ENCODE measurements at places on chromosomes 4 and X. TPM values are rescaled to one million over a fixed set of nuclear protein-coding genes. Genes with fewer than 3 reads are reported as not detected.

TRAM1L1 gene
- 4.3 TPM for total RNA-seq

TXK gene
- total RNA-seq = 3.0 TPM

DNA sequence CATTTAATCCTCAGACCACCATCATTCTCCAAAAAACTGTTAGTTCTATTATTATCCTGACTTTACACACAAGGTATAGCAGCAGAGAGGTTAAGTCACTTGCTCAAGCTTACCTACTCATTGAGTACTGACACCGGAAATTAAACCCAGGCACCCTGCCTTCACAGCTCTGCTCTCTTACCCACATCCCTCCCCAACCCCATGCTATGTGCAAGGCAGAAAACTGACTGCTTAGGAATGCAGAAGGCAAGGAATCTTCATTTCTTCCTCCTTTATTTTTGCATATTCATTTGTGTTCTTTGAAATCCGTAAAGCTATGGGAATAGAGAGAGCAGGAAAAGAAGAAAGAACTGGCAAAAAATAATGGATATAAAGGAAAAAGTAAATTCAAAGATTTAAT is 261.8 kb downstream of the PAPSS1 start:
- H3K27ac ChIP-seq = no peak overlapping the region
- H3K36me3 ChIP-seq = no peaks in the 10 kb centered on the region
- H3K4me1 ChIP-seq = peaks cover 4% of the 10 kb centered on the region

DNA sequence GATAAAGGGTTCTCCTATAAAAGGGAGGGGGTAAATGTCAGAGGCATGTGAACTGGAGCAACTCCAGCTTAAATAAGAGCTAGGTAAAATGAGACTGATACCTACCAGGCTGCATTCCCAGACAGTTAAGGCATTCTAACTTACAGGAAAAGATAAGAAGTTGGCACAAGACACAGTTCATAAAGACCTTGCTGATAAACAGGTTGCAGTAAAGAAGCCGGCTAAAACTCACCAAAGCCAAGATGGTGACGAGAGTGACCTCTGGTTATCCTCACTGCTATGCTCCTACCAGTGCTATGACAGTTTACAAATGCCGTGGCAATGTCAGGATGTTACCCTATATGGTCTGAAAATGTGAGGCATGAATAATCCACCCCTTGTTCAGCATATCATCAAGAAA is 13.1 kb upstream of the SULT1B1 start:
- peaks cover 3% of the 10 kb centered on the region for H3K36me3 ChIP-seq
- H3K27ac ChIP-seq = no peak overlapping the region
- no peak overlapping the region for H3K4me3 ChIP-seq

GRCh38 chr4:79922011-79922410 is 151.0 kb downstream of the ANTXR2 start:
- H3K27ac ChIP-seq = no peak overlapping the region
- DNase-seq = no peak
- no peak overlapping the region for H3K4me3 ChIP-seq
- peaks cover 4% of the 10 kb centered on the region for H3K4me1 ChIP-seq

DNA sequence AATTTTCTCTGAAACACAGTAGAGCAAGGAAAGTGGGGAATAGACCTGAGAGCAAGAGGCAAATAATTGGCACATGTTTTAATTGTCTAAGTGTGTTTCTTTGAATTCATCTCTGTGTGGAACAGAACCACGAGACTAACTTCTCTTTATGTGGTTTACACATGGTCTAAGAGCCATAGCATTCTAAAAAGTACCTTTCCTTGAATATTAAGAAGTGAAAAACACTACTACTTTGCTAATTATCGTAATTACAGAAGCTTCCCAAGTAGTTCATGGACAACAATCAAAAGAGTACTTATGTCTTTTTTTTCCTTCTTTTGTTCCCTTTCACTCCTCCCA is 2.9 kb upstream of the CYBB start:
- H3K4me1 ChIP-seq = peaks cover 3% of the 10 kb centered on the region
- H3K27ac ChIP-seq = no peak overlapping the region
- no peaks in the 10 kb centered on the region for H3K27me3 ChIP-seq
- no peak overlapping the region for H3K4me3 ChIP-seq

DNA sequence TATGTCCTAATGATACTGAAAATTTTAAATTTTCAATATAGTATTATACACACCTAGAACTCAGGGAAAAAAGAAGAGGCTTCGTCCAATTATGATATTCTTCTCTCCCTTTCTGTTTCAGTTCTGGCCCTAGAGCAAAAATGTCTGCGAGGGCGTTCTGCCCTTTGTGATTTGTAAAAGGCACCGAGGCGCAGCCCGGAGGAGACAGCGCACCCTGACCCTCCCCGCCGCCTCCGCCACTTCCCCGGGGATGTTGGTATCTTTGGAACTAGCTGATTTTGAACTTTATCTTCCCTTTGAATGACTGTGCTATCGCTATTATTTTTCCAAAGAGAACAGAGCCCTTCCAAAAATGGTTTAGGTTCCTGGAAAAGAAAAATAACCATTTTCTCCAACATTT is 173.2 kb upstream of the FAM9B start:
- no peaks in the 10 kb centered on the region for H3K4me1 ChIP-seq
- no peaks in the 10 kb centered on the region for H3K36me3 ChIP-seq
- peaks cover 28% of the 10 kb centered on the region for H3K27me3 ChIP-seq
- DNase-seq = no peak
- no peak overlapping the region for H3K4me3 ChIP-seq

DNA sequence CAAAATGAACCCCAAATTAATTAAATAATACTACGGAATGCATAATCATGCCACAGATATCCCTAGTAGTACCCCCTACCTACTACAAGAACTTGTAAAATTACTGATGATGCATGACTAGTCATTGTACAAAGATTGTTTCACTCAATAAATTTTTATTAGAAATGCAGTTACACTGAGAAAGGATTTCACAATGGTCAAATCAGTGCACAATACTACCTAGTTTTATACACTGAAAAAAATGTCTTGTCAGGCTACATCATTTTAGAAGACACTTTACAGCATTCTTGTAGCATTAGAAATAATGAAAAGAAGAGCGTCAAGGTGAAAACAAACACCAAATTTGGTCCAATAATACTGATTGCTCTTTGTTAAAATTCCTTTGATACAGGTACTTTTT is 178.8 kb downstream of the GPM6A start:
- H3K27me3 ChIP-seq = no peaks in the 10 kb centered on the region
- H3K4me3 ChIP-seq = no peak overlapping the region
- no peak for DNase-seq
- H3K36me3 ChIP-seq = no peaks in the 10 kb centered on the region

GRCh38 chr4:25842229-25842845 is 20.5 kb downstream of the SEL1L3 start:
- peaks cover 17% of the 10 kb centered on the region for H3K36me3 ChIP-seq
- no peak for DNase-seq
- H3K4me3 ChIP-seq = no peak overlapping the region
- H3K27me3 ChIP-seq = no peaks in the 10 kb centered on the region
- no peak overlapping the region for H3K27ac ChIP-seq

DNA sequence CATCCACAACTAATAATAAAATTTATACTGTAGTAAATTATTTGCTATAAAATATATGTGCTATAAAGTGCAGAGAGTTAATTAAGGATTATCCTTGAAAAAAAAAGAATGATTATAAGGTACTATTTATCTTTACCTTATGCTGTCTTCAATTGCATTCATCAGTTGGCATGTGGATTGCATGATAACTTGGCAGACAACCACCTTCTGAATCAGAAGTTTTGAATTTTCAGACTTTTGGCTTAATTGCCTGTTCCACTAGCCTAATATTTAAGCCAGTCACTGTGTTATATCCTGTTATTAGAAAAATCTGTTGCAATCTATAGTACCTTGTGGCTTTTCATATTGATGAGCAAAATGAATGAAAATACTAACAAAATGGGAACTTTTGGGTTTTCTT is 1040.3 kb upstream of the PCDH10 start:
- H3K36me3 ChIP-seq = no peaks in the 10 kb centered on the region
- no peak for DNase-seq
- no peaks in the 10 kb centered on the region for H3K4me1 ChIP-seq

- H3K4me1 ChIP-seq = no peaks in the 10 kb centered on the region
- H3K27me3 ChIP-seq = no peaks in the 10 kb centered on the region
- no peak for DNase-seq
- H3K36me3 ChIP-seq = no peaks in the 10 kb centered on the region
Measured at GRCh38 chrX:133229361-133229760, 11.2 kb upstream of the TFDP3 start.

Measured in progenitor cell of endocrine pancreas (in vitro differentiated cells).